Liver (tissue), 10 donors: ENCODE measurements at places on chromosomes 13 and 19.

DNA sequence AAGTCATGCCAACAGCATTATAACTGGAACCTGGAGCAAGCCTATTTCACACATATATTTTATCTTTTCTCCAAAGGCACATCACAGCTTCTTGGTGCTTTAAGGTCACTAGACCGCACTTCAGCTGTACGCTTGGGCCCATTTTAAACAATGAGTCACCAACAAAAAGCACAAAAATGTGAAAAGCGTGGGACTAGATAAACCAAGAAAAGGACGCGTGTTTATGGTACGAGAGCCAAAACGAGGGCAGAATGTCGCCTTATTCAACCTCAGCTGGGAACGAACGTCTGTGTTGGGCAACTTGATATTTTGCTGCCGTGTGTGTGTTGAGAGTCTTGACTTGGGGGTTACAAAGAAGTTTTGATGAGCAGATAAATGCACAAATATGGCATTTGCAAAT is 9.2 kb upstream of the EHD2 start:
- H3K27ac ChIP-seq = no peak overlapping the region
- no peaks in the 10 kb centered on the region for H3K4me1 ChIP-seq
- no peak overlapping the region for H3K4me3 ChIP-seq
- no peaks in the 10 kb centered on the region for H3K27me3 ChIP-seq
- H3K36me3 ChIP-seq = peaks cover 31% of the 10 kb centered on the region

DNA sequence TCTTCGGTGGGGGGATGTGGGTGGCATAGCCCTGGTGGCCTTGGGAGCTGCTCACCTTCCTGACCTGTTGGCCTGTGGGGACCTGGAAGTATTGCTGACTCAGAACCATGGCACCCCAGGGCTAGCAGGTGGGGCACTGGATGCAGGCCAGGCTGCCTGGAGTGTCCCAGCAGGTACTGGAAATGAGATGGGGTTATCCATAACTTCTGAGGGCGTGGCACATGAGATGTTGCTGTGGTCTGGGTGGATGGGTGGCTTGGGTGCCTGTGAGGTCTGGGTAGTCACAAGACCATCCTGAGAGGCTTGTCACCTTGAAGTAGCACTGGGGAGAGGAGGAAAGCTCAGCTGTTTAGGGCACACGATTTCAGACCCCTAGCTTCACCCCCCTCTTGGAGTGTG is 636 bp upstream of the RNF225 start:
- no peak overlapping the region for H3K4me3 ChIP-seq
- no peak overlapping the region for H3K27ac ChIP-seq
- no peaks in the 10 kb centered on the region for H3K27me3 ChIP-seq
- no peak for DNase-seq
- H3K4me1 ChIP-seq = no peaks in the 10 kb centered on the region

DNA sequence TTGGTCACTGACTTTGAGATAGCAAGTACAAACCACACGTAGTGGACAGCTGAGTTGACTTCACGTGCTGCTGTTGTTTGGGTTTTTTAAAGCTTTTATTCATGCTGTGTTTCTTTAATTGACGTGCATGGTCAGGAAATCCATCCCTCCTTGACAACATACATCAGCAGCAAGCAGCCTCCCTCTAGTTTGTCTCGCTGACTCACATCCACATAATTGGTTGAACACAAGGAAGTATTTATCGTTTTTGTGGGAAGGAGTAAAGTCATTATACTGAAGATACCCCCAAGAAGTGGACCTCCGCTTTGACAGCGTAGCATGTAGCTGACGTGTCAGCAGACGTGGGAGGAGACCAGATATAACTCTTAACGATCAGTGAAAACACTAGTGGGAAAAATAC is 355.8 kb downstream of the MYO16 start:
- peaks cover 28% of the 10 kb centered on the region for H3K4me1 ChIP-seq
- DNase-seq = no peak
- H3K4me3 ChIP-seq = no peak overlapping the region
- H3K36me3 ChIP-seq = no peaks in the 10 kb centered on the region

DNA sequence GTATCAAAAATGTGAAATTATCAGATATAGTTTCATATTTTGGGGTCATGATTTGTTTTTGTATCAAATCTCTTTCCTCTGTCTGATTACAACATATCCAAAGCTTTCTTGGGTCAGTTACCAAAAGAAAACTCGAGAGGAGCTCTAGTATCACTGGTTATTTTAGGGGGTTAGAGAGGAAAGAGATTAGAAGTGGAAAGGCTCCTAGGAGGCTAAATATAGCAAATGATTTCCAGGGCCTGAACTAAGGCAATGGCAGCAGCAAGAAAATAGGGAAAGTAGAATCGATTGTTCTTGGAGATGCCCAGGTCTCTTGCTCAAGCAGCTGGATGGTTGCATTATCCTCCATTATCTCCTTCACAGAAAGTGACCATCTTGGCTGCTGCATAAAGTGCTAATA is 72.9 kb downstream of the NHLRC3 start:
- no peaks in the 10 kb centered on the region for H3K27me3 ChIP-seq
- no peak overlapping the region for H3K27ac ChIP-seq
- no peaks in the 10 kb centered on the region for H3K36me3 ChIP-seq
- no peak overlapping the region for H3K4me3 ChIP-seq
- no peak for DNase-seq

GRCh38 chr13:109281017-109281902 is 505.1 kb downstream of the IRS2 start:
- no peak overlapping the region for H3K4me3 ChIP-seq
- H3K4me1 ChIP-seq = no peaks in the 10 kb centered on the region

GRCh38 chr19:30391554-30392551 is 19.7 kb downstream of the ZNF536 start:
- no peaks in the 10 kb centered on the region for H3K27me3 ChIP-seq
- no peaks in the 10 kb centered on the region for H3K36me3 ChIP-seq
- no peak for DNase-seq
- H3K27ac ChIP-seq = no peak overlapping the region
- no peak overlapping the region for H3K4me3 ChIP-seq

DNA sequence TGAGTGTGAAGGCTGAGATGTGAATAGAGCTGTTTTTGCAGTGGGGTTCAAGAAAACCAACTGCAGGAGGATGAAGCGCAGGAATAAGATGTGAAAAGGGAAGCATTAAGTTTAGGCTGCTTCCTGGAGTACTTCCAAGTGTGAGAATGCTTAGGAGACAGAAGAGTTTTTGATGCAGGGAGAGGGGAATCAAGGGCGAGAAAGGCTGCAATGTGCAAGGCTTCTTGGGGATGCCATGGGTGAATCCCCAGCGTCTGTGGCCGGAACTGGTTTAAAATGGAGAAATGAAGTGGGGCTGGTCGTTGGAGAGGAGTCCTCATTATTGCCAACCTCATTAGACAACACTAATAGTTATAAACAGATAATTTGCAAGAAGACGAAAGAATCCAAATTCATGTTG is 764.9 kb downstream of the LIG4 start:
- no peak overlapping the region for H3K4me3 ChIP-seq
- H3K27me3 ChIP-seq = no peaks in the 10 kb centered on the region
- no peak overlapping the region for H3K27ac ChIP-seq
- H3K36me3 ChIP-seq = no peaks in the 10 kb centered on the region
- DNase-seq = no peak

DNA sequence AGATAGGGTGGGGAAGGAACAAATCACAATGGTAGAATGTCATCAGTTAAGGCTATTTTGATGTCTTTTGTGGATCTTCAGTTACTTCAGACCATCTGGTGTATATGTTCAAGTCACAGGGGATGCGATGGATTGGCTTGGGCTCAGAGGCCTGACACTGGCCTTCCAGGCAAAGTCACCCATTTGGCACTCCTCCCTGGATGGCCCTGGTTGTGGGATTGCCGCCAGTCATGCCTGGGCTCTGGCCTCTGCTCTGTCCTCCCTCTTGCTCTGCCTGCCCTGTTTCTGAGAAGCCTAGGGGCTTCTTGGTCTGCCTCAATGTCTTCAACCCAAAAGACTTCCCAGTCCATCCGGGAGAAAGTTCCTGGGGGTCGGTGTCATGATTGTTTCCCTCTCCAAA is 50.2 kb downstream of the ZNF146 start:
- no peak overlapping the region for H3K27ac ChIP-seq
- H3K36me3 ChIP-seq = no peaks in the 10 kb centered on the region
- no peak for DNase-seq
- no peaks in the 10 kb centered on the region for H3K4me1 ChIP-seq
- no peak overlapping the region for H3K4me3 ChIP-seq

GRCh38 chr19:18832306-18833140 is 764 bp downstream of the UPF1 start:
- peak overlapping the region; percentile 91 for H3K4me3 ChIP-seq
- H3K4me1 ChIP-seq = peaks cover 12% of the 10 kb centered on the region
- no peaks in the 10 kb centered on the region for H3K27me3 ChIP-seq
- H3K27ac ChIP-seq = peak overlapping the region; percentile 84

- DNase-seq = peak; percentile 53
- H3K4me1 ChIP-seq = peaks cover 21% of the 10 kb centered on the region
- H3K4me3 ChIP-seq = peak overlapping the region; percentile 83
- H3K27me3 ChIP-seq = no peaks in the 10 kb centered on the region
- no peaks in the 10 kb centered on the region for H3K36me3 ChIP-seq
Measured at GRCh38 chr13:52454459-52454819, 839 bp upstream of the CKAP2 start.

GRCh38 chr13:111336666-111337065 is 16.2 kb downstream of the TEX29 start:
- H3K4me3 ChIP-seq = no peak overlapping the region
- no peaks in the 10 kb centered on the region for H3K36me3 ChIP-seq
- DNase-seq = no peak
- no peaks in the 10 kb centered on the region for H3K4me1 ChIP-seq
- no peak overlapping the region for H3K27ac ChIP-seq

DNA sequence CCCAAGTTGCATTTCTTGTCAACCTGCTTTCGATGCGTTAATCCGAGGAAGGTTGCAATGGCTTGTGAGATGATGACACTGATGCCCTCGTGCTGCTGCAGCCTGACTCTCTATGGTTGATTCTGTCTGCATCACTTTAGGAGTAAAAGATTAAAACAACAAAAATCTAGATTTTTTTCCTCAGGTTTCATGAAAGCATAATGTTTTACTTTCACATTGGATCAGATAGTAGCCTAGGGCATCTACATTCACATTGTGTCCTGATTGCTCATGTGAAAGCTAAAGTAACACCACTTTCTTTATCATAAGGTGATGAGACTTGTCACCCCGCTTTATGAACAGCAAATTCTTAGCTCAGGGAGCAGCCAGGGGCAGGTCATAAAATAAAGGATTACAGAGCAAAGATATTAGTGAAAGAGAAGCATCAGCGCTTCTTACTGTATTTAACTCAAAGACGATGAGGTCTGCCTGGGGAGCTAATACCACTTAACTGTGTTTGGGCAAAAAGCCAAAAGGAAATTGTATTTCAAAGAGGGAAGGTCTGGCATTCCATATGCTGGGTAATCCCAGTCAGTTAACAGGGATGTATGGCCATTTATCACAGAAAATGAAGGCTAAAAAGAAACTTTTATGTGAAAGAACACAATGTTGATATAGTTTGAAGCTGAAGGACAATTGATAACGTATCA is 270.5 kb downstream of the GPC6 start:
- no peak overlapping the region for H3K27ac ChIP-seq
- H3K4me3 ChIP-seq = no peak overlapping the region
- no peaks in the 10 kb centered on the region for H3K36me3 ChIP-seq
- DNase-seq = no peak
- no peaks in the 10 kb centered on the region for H3K4me1 ChIP-seq
- H3K27me3 ChIP-seq = no peaks in the 10 kb centered on the region

DNA sequence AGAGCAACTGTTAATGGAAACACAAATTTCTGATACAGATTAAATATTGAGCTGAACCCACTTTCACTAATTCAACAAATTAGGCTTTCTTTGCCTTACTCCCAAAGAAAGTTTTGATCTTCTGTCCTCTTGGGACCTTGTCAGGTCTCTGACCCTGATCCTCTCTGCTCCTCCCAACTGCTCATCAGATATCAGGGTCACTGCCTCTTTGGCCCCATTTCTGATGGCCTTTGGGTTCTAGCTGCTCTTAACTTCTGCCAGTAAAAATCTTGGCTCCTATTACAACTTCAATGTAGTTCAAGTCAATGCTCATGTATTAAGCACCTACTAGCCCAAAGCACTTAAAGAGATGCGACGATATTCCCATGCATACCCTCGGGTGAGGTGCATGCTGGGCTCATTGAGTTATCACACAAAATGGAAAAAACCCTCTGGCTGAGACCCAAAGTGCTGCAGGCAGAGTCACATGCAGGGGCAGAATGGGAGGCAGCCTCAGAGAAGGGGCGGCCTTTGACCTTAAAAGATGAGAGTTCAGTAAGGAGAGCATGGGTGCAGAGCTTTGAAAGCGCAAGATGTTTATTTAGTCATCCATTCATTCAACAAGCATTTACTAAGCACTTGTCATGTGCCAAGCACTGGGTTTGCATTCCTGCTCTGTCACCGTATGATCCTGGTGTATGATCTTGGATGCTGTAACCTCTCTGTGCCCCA is 183.4 kb downstream of the USP12 start:
- H3K4me3 ChIP-seq = no peak overlapping the region
- peaks cover 67% of the 10 kb centered on the region for H3K4me1 ChIP-seq
- DNase-seq = no peak
- H3K27me3 ChIP-seq = no peaks in the 10 kb centered on the region

- no peak overlapping the region for H3K4me3 ChIP-seq
- DNase-seq = no peak
- H3K4me1 ChIP-seq = peaks cover 8% of the 10 kb centered on the region
- H3K27me3 ChIP-seq = no peaks in the 10 kb centered on the region
- H3K27ac ChIP-seq = no peak overlapping the region
Measured at GRCh38 chr19:33432446-33433170, 59.1 kb downstream of the CEBPG start.

DNA sequence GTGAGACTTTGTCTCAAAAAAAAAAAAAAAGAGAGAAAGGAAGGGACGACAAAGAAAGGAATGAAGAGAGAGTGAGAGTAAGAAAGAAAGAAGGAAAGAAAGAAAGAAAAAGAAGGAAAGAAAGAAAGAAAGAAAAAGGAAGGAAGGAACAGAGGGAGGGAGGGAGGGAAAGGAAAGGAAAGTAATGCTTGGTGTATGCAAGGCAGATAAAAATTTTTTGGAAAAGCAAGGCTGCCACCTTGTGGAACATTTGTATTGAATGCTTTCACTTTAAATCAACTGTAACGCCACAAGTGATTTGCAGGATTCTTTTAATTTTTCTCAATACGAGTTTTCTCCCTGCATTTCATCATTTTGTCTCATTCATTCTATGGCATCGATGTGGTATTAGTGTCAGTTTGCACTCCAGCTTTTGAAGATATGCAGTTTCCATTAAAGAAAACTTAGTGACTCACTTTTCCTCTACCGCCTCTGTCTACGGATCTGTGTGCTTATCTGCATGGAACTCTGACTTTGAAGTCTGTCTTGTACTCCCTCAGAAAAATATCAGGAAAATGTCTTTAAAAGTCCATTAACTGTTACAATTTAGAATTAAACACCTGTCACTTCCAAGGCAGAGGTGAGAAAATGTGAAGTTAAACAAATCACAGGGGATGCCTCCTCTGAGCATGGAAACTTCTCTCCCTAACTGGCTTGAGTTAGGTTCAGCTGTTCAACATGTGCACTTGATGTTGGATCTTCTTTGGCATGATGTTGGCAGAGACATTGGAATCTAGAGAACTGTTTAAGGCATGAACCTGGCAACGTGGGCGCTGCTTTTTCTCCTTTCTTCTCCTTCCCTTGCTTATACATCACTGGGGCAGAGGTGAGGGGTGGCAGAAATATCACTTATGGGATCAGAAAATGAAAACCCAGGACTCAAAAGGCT is 20.0 kb upstream of the ZDHHC20 start:
- no peaks in the 10 kb centered on the region for H3K27me3 ChIP-seq
- peaks cover 12% of the 10 kb centered on the region for H3K4me1 ChIP-seq
- H3K4me3 ChIP-seq = no peak overlapping the region
- no peak for DNase-seq

GRCh38 chr13:88472316-88472715 is 801.1 kb downstream of the SLITRK5 start:
- no peak overlapping the region for H3K27ac ChIP-seq
- DNase-seq = no peak
- H3K27me3 ChIP-seq = no peaks in the 10 kb centered on the region
- H3K4me1 ChIP-seq = no peaks in the 10 kb centered on the region
- H3K36me3 ChIP-seq = no peaks in the 10 kb centered on the region
- H3K4me3 ChIP-seq = no peak overlapping the region
